ENCODE measurements at places on chromosomes 4 and X.

GRCh38 chr4:92714640-92715039, 410.9 kb downstream of the GRID2 start:
- no peak for DNase-seq

DNA sequence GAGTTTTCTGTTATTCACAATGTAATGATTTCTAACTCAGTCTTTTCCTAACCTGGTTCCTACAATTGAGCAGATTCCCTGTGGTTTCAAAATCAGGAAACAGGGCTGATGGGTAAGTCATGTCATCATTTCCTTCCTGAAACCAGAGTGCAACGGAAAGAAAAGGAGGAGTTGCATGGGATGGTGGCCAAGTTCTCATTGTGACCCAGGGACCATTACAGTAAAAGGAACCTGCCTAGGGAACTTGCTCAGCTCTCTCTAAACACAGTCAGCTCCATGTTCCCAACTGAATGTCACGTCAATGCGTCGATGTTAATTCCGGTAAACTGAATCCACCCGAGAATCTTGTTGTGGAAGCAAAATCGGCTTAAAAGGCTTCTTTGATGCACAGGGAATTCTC, 51.2 kb downstream of the LGI2 start:
- DNase-seq, result no peak

- no peak for DNase-seq
These were observed 26.1 kb downstream of the KLHL34 start for GRCh38 chrX:21632027-21632426.

- DNase-seq, result no peak
These were observed 368.6 kb downstream of the HNRNPD start for GRCh38 chr4:82005158-82005557.

DNA sequence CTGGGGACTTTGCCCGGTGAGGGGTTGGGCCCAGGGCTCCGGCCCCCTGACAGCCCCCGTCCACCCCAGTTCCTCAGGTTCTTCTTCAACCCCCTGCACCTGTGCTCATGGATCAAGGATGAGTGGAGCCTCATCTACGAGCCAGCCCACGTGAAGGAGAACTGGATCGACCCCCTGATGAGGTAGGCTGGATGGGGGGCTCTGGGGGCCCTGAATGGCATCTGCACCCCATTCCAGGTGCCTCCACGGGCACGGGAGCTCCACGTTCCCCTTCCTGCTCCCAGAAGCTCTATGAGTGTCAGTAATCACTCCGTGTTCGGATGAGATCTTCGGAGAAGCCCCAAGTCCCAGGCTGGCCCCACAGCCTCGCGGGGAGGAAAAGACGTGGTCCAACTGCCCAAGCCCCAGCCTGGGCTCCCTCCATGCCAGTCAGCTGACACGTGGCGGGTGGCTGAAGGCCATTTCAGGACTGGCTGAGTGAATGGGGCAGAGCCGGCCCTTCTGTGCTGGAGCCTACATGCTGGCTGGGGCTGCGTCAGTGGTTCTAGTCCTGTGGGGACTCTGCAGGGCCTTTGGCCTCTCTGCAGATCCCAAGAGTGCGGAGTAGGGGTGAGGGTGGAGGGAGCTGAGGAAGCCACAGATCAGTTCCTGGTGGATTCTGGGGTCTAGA, 24.4 kb downstream of the CFAP99 start:
- DNase-seq, result no peak

DNA sequence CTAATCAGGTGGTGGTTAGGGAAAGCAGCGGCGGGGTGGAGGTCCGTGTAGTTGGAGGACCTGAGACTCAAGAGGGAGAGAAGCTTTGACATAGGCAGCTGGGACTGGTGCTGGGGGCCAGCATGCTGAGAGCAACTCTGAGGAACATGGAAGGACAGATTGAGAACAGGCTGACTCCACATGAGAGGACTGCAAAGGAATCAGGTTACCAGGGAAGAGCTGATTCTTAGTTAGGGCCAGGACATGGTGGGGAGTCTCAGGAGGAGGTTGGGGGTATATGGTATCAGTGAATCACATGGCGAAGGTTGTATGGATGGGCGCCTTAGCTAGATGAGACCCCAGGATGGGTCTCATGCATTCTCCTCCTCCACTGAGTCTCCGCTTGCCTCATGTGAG, 264.0 kb upstream of the BOD1L1 start:
- DNase-seq, result no peak

DNA sequence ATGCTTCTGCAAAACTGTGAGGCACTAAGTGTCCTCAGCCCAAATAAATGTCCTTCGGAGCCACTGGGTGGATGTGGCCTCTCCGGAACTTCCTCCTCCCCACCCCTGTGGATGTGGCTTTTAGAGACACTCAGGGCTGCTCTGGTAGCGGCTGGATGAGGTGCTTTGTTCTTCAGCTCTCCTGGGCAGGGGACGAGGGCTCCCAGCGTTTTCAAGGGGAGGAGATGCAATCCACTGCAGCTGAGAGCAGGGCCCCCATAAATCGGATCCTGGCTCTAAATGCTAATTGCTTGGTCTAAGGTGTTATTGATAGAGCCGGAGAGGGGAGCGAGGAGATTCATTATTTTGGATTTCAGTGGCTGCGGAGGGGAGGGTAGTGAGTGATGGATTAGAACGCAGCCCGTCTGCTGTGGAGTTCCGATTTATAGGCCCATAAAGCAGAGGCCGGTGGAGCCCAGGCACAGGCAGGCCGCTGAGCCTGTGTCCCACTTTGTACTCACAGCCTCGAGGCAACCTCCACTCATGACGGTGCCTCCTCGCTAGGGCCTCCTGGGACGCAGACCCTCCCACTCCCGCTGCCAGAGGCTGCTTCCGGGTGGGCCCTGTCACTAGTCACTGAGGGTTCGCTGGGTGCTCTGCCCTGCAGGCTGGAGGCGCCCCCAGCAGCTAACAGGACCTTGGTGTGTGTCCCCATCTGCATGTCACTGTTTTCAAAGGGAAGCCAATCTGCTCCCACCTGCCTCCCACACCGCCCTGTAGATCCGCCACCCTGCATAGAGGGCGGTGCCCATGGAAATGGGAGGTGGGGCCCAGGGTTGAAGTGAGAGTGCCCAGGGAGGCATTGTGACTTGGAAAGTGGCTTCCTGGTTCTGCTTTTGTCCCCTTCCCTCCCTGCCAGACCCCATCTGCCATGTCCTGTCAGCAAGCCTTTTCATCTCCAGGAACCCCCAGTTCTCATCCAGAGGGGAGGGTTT, 135.4 kb upstream of the PSAPL1 start:
- no peak for DNase-seq

GRCh38 chr4:76007089-76007862, at the start of gene CXCL9:
CXCL9 (minus strand) TSS chr4:76007509; CDS start chr4:76007449, 60 bp downstream.
- no peak for DNase-seq

Data from hematopoietic multipotent progenitor cell treated with erythropoietin and hydrocortisone succinate and interleukin-3 and kit ligand, for 8 days (in vitro differentiated cells).